ENCODE measurements at places on chromosomes 5 and 9.
A peak's percentile ranks its signal among the peaks of the same experiment; 100 is the strongest.

GRCh38 chr5:133199417-133200178, 147.8 kb downstream of the HSPA4 start:
- no peak for DNase-seq

- no peak for DNase-seq
Measured at GRCh38 chr5:54988218-54988617, 2.8 kb upstream of the ESM1 start.

DNA sequence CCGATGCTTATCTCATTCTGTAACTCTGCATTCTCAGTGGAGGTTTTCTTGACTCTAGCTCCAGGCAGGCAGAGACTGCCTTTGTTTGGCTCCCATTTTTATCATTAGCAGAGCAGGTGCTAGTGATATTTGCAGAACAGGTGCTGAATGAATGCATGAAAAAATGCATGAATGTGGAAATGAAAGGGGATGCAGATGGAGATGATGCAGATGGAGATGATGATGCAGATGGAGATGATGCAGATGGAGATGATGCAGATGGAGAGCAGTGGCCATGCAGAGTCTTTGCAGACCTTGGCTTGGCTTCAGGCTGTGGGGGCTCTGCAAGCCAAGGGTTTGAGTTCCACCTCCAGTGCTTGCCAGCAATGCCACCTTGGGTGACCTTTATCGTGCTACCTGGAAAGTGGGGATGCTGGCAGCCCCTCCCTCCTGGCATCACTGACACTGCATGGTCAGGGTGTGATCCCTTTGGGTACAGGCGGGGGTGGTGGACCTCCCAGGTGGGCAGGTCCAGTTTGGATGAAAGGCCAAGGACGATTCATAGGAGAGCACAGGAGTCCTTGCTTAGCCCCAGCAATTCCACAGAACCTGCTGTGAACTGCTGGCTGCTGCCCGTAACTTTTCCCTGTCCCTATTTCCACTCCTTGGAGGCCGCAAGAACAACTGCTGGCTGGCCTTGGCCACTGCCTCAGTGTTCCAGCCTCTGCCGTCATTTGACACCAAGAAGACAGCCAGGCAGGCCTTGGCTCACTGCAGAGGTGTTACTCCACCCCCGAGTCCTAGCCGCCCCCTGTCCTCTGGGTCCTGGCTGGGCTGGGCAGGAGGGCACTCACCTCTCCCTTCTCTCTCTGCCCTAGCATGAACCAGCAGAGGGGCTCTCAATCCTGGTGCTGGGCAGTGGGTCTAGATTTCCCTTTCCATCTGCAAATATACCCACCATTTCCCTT, 33.0 kb downstream of the ERGIC1 start:
- DNase-seq: no peak

DNA sequence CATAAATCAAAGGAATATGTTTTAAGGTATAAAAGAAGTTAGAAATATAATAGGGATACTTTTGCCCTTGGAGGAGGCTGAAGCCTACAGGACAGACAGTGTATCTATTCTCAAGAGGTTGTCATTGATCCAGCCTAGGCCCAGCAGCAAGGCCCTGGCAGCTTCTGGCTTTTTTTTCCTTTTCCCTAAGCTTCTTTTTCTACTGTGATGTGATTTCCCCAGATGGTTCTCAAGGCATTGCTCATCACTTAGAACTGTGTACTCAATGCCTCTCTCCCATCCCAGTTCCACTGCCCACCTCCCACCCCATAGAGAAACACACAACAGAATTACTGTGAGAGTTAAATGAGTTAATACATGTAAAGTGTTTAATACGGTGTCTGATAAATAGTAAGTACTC, 88.6 kb downstream of the SLC44A1 start:
- no peak for DNase-seq

DNA sequence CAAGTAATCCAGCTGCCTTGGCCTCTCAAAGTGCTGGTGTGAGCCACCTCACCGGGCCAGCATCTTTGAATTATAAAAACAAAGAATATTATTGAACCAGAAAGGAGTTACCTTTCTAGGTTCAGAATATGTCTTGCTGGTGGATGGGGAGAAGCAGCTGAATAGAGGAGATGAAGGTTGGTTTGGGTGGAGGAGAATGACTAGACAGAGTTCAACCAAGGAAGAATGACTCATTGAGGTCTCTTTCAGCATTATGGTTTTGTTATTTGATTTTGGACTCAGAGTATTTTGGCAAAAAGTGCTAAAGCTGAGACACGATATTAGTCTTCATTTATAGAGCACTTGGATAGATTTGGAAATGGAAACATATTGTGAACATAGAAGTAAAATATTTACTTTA, 75.2 kb upstream of the MPDZ start:
- no peak for DNase-seq

- no peak for DNase-seq
Measured at GRCh38 chr5:131304414-131304813, 40.6 kb downstream of the CDC42SE2 start.

GRCh38 chr5:23257656-23258055, 249.8 kb upstream of the PRDM9 start:
- DNase-seq: no peak

DNA sequence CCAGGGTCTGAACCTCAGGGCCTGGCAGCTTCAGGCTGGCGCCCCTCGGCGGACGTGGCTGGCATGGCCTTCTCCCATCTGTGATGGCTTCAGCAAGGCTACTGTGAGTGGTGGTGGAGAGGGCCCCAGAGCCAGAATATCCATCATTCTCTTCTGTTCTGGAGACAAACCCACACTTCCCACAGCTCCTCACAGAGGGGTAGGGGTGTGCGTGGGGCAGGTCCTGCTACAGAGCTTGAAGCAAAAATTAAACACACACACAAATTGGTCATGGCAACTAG, 9.6 kb downstream of the GPX3 start:
- DNase-seq: no peak

GRCh38 chr9:113946496-113947115, 70.5 kb downstream of the ZNF618 start:
- no peak for DNase-seq

- DNase-seq: no peak
Measured at GRCh38 chr5:152811988-152812387, 406.9 kb upstream of the NMUR2 start.

DNA sequence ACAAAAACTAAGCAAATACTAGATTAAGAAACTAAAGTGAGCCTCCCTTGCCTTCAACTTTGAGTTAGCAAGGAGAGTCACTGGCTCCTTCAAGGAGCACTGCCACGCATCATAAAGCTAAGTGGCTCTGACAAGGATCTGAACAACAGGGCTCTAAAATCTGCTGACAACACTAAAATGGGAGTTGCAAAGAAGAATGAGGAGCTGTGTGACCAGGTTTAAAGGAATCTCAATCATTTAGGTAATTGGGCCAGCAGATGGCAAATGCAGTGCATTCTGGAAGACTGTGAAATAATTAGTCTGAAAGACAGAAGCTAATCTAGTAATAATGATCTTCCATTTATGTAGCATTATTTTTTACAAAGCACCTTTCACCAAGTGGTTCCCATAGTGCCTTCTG, 297.0 kb upstream of the TAS2R1 start:
- DNase-seq: no peak

DNA sequence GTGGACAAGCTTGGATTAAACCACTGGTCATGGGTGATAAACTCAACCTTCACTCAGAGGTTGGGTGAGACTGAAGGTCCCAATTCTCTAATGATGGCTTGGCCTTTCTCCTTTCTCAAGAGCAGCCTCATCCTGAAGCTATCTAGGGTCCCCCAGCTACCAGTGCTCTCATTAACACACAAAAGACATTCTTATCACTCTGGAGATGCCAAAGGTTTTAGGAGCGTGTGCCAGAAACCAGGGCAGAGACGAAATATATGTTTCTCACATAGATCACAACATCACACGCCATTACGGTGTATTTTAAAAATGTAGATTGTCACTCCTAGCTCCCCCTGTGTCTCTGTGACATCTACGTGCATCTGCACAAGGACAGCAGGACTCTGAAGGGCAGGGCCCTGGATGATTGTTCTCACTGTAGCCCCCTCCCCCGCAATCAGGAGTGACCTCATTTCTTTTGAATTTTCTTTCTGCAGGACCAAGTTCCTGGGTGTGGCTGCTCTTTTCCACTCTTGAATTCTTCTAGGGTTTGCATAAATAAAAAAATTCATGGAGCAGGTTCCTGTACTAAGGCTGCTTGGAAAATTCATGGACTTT, 311.3 kb downstream of the GADD45G start:
- no peak for DNase-seq

GRCh38 chr9:6672118-6672517, 26.6 kb upstream of the GLDC start:
- no peak for DNase-seq

- no peak for DNase-seq
Measured at GRCh38 chr5:164909673-164910072, 1404.3 kb downstream of the MAT2B start.

DNA sequence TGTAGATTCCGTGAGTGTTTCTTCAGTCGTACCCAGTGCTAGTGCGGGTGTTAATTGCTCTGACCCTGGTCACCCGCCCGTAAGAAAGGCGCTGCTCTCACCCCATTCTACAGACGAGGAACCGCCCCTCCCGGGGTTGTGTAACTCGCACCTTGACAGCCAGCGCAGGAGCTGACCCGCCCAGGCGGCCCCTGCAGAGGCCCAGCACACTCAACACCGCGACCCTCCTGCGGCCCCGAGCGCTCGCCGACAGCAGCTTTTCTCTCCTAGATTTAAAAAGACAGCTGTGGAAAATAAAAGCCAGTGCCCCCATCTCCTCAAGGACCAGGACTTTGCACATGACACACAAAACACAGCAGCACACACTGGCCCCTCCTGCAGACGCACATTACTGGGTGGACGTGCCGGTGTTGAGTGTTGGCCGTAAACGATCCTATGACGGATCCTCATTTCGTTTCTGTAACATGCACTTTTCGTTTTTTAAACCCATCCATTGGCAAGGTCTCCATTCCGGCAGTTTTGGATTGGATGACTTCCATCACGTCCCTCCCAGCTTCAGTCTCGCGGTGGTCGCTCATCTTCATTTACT, 22.9 kb downstream of the OR2V2 start:
- no peak for DNase-seq

GRCh38 chr9:36140086-36141084, 3.9 kb downstream of the GLIPR2 start:
- peak; percentile 21 for DNase-seq

- no peak for DNase-seq
Measured at GRCh38 chr5:57258943-57259342, 85.1 kb downstream of the GPBP1 start.

- DNase-seq: no peak
Measured at GRCh38 chr9:79889369-79889768, 317.6 kb downstream of the TLE4 start.

DNA sequence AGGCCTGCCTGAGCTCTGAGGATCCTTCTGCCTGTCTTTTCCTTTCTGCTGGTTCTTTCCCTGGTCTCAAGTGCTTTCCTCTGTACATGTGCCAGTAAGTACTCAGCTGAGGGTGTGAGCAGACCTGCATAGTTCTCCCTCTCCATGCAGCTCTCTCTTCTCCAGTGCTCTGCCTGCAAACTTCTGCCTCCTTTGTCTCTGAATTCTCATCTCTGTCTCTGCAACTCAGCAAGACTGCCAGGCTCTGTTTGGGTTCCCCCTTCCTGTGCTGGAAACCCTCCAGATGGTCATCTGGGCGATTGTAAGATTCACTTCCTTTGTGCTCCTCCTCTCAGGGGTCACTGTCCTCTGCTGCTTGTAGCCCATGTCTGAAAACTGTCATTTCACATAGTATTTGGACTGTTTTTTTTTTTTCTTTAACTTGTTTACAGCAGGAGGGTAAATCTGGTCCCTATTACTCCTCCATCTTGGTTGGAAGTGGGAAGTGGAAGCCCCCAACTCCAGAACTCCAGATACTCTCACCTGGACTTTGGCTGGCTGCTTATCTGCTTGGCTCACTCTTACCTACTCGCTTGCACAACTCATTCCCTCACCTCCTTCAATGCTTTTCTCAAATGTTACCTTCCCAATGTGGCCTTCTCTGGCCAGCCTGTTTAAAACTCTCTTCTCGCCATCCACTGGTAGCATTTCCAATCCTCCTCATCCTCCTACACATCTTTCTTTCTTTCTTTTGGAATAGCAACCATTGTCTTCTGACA, 175.3 kb upstream of the TBC1D2 start:
- no peak for DNase-seq

DNA sequence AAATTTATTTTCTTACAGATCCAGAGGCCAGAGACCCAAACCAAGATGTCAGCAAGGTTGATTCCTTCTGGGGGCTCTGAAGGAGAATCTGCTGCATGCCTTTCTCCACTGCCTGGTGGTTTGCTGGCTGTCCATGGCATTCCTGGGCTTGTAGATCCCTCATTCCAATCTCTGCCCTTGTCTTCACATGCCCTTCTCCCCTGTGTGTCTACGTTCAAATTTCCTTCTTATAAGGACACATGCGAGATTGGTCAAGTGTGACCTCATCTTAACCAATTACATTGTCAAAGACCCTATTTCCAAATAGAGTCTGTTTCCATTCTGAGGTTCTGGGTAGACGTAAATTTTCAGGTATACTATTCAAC, 84.5 kb upstream of the RAI14 start:
- DNase-seq: no peak

DNA sequence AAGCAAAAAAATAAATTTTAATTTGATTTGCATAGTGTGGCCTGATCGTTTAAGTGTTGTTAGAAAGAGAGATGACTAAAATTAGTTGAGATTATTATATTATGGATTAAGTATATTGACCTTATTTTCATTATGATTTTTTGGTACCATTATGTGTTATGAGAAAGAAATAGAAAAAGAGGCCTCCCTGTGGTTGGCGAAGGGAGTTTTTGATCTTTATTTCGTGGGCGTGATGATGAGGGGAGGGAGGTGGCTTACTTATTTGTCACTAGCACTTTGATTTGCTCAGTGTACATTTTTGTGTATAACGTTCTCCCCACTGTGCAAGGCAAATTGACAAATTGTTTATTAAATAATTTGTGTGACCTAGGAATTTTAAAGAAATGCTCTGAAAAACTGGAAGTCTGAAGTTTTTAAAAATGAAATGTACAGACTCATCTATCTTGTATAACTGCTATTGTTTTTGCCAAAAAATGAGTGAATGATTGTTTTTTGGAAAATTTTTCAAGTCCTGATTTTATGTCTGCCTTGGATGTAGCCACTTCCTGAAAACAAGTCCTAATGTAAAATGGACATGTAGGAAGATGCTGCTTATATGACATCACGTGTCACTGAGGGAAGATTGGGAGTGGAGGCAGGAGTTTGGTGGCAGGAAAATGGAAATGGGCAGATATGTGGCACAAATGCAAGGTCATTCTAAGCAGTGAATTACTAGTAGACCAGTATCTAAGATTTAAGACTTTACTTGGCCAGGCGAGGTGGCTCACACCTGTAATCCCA, 3.0 kb downstream of the DAPK1 start:
- DNase-seq: no peak

DNA sequence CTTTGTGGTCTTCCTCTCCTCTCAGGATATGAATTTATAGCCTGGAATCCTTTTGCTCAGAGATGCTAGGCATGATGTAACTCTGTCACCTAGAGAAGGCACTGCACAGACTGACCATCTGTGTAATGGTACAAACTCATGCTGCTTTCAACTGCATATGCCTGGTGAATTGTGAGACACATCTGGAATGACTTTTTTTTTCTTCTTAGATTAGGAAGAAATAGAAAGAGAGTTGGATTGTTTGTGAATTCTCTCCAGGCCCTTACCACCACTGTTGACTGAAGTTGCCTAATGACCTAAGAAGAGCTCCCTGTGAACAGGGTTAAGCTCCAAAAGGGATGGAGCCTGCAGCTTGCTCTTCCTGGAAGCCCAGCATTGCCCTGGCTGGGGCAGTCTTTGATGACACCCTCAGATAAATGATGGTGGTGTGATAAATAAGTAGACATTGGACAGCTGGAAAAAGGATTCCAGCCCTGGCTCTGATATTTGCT, 47.8 kb upstream of the TRIM32 start:
- no peak for DNase-seq
